ENCODE measurements at places on chromosomes 7 and 10.

DNA sequence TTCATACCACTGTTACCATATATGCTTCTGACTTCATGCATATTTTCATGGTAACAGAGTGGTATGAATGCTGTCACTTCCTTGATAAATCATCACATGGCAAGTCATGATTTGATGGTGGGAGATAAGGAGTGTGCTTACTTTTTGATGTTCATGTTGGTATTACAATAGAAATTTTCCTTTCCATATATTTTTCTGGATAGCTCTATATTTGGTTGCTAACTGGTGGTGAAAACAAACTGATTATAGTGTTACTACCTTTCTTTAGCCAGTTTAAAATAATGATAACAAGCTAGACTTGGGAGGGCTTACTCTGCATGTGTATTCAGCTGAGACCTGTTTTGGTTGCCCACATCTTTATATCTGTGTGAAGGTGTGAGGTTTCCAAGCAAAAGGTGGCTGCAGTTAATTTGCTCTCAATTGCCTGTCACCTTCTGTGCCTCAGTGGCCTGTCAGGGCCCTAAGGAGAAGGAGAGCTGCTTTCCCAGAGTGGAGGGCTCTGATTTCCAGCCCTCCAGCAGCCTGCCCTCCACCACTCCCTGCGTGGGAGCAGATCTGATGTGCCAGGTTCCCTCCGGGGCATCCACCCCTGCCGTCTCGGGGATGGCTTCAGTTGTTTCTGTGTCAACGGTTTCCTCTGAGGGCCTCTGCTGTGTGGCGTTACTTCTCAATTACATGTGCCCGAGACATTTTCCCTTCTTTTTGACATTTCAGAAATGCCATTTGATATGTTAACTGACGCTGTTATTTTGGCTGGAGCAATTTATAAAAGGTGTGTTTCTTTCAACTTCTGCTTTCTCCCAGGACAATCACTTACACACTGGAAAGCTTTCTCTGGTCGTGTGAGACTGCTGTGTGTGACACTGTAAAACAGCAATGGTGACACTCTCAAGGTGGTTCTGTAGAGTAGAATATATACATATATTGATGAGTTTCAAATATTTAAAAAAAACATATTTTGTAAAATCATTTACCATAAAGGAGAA, 107.7 kb upstream of the KLF6 start:
- DNase-seq = no peak

DNA sequence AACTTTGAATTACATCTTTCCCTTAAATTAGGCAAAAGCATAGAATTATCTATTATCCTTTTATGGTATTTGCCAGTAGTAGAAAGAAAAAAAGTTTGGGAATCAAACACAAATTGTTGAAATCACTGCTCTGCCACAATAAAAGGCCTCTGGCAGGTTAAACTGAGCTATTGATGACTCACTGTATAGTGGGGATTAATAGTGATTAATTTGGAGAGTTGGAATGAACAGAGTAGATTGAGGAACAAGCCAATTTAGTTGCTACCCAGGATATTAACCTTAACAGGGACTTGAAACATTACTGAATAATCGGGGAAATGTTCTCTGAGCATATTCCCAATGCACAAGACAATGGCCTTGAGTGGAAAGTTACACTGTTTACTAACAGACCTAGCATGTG, 33.1 kb downstream of the MASTL start:
- DNase-seq = no peak

- no peak for DNase-seq
Measured at GRCh38 chr7:55467047-55467593, 102.0 kb downstream of the LANCL2 start.

GRCh38 chr10:119829429-119829828, 43.2 kb downstream of the MCMBP start:
- DNase-seq = no peak

GRCh38 chr7:26705567-26705966, 158.8 kb downstream of the SKAP2 start:
- DNase-seq = no peak

GRCh38 chr10:110867807-110868465, 3.8 kb upstream of the PDCD4 start:
- no peak for DNase-seq

- DNase-seq = no peak
Measured at GRCh38 chr7:133048589-133048988, 33.3 kb downstream of the CHCHD3 start.

DNA sequence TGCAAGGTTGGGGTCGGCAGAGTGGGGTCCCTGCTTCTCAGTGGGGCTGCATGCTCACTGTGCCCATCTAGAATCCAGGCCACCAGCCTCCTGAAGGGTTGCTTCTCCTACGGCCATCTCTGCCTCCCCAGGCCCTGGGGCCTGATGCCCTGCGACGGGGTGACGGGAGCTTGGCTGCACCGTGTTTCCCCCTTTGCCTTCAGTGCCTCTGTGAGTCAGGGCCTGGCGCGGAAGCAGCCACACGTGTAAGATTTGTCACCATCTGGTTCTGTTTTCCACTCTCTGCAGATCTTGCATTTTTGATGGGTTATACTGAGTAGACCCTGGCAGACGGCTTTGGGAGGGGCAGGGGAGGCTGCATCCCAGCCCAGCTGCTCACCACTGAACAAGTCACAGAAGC, 7.2 kb downstream of the ADAMTS14 start:
- DNase-seq = no peak

DNA sequence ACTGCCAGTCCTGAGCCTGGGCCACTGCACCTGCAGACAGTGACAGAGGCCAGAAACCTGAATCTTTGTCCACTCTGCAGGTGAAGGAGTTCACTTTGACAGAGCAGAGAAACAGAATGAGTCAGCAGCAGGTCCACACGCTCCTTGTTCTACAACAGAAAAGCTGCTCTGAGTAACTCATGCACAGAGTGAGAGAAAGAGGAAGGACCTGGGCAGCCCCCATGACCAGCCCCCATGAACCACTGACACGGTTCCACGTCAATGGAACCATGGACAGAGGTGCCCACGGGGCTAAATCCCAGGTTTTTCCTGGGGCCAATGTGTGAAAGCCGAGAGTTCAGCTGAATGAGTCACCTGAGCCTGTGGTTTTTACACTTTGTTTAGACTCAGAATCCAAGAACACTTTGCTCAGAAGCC, 40.8 kb upstream of the CTBP2 start:
- peak; percentile 23 for DNase-seq

DNA sequence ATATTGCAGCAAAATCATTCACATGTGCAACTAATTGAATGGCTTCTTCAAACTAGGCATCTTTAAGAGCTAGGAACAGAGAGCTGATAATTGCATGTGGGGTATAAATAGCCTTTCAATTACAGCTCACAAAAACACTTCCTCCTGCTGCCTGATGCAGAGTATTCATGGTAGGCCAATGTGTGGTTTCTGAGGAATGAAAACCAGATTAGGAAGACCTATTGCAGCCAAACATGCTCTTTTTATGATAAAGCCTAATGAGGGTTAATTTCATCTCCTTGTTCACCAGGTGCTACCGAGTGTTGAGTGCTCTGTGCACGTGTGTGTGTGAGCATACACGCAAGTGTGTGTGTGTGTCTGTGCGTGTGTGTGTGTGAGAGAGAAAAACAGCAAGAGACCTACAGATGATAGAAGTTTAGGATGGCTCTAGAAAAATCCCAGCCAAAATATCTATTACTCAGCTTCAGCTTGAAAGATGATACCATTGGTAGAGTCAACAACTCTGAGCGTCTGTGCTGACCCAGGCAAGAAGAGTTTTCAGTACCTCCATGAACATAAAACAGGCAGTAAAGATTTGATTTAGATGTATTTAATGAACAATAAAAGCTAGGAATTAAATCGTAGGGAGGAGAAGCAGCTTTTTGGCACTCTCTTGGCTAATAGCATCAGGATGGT, 448.5 kb upstream of the ANKRD30A start:
- DNase-seq = no peak

- peak; percentile 62 for DNase-seq
Measured at GRCh38 chr10:79149662-79150443, 81.1 kb downstream of the ZMIZ1 start.

DNA sequence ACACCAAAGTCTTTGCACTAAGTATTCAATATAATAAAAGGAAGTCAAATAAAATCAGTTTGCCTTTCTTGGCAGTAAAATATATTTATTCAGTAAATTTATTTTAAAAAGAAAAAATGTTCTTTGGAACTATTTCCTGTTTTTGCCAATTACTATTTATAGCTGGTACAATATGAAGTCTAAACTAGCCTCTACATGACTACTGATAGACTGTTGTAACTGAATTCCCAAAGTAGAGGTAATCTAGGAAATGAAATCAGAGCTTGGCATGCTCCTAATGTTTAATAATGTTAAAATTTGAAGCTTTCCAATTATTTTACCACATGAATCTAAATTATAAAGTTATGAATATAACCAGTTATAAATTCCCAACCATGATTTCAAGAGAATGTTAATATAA, 385.5 kb downstream of the SEMA3D start:
- no peak for DNase-seq

DNA sequence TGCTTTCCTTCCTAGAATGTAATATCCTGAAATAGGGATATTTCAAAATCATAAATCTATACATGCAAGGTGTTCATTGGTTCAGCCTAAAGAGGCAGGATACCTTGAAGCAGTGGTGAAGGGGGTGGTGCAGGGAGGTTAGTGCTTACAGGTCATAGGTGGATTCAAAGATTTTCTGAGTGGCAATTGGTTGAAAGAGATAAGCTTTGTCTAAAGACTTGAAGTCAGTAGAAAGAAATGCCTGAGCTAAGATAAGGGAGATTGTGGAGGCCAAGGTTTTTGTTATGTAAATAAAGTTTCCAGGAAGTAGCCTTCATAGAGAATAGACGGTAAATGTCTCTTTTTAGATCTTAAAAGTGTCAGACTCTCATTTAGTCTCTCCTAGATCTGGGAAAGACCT, 741.2 kb upstream of the ZWINT start:
- DNase-seq = no peak

- DNase-seq = no peak
Measured at GRCh38 chr10:98213740-98214139, 54.3 kb downstream of the LOXL4 start.

GRCh38 chr7:51162724-51163329, 153.8 kb downstream of the COBL start:
- DNase-seq = peak; percentile 85

DNA sequence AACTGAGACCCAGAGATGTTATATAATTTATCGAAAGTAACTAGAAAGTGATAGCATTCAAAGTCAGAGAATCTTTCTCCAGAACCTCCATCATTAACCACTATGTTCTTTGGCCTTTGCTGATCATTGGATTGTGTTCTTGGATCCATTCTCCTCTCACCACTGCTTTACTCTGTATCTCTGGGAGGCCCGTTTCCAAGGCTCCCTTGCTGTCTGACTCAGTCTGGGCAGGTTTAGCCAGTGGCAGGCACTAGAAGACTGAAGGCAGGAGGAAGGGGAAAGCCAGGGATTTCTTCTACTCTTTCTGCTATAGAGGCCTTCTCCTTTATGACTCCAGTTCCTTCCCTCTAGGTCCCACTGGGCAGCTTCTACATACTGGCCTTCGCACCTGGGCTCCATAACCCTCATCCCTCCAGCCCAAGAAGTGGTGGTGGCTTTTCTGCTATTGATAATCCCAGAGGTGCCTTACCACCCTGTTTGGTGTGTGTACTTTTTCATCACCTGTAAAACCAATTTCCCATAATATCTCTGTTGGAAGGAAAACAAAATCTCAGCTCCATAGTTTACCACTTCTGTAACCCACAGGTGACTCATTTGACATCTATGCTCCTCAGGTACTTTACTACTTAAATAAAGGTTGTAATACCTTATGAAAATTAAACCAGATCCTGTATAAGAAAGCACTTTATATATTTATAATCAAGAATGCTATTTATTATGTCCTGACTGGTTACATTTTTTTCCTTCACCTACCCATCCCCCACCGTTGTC, 36.0 kb downstream of the BCAP29 start:
- DNase-seq = no peak

DNA sequence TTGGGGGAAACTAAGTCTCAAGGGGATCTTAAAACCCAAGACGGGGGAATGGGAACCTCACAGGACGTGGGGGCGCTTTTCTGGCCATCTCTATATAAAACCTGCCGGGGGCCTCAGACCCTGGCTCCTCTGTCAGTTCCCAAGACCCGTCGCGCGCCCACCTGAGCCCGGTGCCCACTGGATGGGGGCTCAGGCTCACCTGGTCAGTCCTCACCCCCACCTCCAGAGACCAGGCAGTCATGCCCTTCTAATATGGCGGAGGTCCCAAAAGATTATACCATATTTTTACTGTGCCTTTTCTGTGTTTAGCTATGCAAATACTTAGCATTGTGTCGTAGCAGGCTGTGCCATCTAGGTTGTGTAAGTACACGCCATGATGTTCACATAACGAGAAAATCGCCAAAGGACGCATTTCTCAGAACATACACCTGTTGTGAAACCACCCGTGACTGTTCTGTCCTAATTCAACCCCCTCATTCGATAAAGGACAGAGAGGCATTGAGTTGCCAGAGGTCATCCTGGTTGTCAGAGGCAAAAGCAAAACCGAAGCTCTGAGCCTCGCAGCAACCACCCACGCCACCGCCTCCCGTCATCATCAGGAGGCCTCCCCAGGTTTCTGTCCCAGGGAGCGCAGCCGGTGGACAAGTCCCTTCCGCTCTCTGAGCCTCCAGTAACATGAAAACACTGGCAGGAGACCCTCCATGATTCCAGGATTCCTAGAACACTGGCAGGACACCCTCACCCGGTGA, 28.9 kb downstream of the OAT start:
- no peak for DNase-seq

GRCh38 chr7:28802450-28802849, 155.7 kb downstream of the TRIL start:
- DNase-seq = no peak

DNA sequence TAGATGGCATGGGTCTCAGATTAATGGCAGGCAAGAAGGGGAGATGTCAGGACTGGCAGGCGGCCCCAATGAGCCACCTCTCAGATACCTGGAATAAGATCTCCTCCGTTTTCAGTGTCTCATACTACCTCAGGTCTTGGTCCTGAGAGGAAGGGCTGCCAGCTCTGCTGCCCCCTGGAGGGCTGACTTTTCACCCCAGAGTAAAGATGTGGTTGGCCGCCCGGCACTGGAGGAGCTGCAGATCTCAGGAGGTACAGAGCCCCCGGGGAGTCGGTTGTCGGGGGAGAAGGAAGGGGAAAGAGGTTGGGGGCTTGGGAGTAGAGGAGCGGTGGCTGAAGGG, 642 bp upstream of the COL13A1 start:
- peak; percentile 68 for DNase-seq

DNA sequence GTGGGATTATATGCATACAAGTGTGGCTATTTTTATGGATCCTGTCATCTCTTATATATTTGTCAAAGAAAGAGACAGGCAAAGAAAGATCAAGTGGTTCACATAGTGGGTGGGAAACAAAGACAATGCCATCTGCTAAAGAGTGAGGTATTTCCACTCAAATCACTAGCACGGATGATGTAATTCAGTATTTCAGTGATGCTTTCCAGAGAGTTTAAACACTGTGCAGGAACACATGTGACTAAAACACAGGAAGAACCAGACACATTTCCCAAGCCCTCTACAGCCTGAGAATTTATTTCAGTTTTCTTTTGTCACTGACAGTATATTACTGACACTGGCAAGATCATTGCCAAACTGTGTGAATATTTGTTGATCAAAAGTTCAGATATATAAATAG, 885.7 kb upstream of the CELF2 start:
- DNase-seq = no peak
